DND-41 (cell line): ENCODE measurements at places on chromosomes 2 and 18.

- no peak for DNase-seq
Measured at GRCh38 chr2:120522151-120522751, 176.3 kb downstream of the INHBB start.

DNA sequence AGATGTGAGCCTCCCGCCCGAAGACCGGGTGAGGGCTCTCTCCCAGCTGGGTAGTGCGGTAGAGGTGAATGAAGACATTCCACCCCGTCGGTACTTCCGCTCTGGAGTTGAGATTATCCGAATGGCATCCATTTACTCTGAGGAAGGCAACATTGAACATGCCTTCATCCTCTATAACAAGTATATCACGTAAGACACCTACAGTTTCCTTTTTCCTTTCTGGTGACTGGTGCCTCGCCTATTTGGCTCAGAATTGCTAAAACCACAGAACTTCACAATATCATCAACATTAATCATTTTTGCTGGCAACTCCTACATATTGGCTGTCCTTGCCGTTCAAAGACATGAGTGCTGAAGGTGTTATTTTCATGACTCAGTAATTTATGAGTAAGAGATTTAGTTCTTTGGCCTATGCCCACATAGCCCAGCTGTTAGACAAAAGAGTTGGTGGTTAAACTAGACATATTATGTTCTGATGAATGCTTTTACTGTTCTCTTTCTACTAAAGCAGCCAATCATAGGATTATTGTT is 2.2 kb downstream of the STAMBP start:
- DNase-seq: no peak

DNA sequence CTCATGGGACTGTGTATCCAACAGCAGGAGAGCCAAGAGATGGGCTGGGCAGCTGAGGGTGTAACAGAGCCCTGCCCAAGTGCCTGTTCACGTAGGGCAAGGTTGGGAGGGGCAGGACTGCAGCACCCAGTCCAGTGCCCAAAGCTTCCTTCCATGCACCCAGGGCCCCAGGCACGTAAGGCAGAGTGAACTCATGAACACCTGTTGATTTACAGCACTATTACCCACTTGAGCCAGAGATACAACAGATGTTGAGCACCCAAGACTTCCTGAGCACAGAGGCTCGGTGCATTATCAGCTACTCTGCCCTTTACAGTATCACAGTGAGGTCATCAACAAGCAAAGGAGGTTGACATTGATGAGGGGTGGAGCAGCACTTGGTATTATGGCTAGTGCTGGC is 50.2 kb upstream of the FHL2 start:
- no peak for DNase-seq

DNA sequence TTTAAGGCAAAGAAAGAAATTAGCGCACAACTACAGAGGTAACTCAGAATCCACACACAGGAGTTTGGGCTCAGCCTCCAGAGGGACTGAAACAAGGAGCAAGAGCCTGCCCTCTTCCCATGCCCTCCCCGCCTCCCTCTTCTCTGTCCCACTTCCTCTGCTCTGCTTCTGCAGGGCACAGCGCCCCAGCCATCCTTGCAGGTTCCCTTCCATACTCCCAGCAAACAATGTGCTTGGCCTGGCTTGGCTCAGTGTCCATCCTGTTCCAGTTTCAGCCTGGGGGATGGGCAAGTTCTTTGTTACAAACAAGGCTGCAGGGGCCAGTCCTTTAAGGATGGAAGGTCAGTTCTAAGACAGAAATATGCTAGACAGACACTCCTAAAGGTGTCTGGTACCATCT is 133.5 kb downstream of the CDH20 start:
- no peak for DNase-seq

- peak; percentile 28 for DNase-seq
Measured at GRCh38 chr2:45567974-45568789, 42.9 kb downstream of the SRBD1 start.

DNA sequence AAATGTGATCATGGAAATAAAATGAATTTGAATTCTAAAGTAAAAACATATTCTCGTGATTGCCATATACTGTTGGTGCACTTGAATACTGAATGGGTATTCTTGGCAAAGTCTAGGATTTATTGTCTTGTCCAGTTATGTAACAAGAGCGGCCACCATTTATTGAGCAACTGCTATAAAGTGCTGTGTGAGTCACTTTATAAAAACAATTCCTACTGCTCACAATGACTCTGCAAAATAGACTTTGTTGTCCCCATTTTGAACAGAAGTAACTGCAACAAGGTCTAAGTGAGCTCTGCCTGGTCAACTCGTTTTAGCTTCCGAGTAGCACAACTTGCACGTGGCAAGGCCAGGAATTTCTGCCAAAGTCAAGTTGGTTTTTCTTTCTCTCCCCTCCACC is 995.6 kb upstream of the FANCL start:
- DNase-seq: no peak

GRCh38 chr2:148096012-148096411 is 75.1 kb downstream of the MBD5 start:
- DNase-seq: no peak

DNA sequence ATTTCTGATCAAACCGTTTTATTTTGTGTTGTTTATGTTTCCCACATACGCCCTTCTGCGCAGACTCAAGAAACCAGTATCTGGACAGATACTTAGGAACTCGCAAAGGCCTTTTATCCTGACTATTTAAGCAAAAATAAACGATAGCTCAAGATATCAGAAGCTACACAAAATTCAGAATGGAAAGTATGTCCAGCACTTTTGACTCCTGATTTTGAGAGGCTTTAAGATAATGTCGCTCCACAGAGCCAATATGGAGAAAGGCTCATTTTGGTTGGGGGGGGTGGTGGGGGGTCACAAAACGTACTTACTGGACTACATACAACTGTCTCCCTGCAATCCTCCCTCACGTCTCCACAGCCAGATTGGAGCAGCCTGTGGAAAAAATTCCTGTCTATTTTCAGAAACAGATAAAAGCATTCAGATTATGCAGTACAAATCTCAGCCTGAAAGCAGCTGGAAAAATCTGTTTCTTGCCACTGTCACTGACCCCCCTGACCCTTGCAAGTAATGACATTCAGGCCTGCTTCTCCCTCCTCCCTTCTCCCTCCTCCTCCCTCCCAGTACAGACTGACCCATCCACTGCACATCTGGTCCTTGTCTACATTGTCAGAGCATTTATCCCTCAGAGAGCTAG is 34.9 kb upstream of the LCLAT1 start:
- no peak for DNase-seq

GRCh38 chr2:109324861-109325260 is 195.9 kb downstream of the SH3RF3 start:
- no peak for DNase-seq

GRCh38 chr2:99200076-99200800 is 19.3 kb downstream of the MRPL30 start:
- DNase-seq: no peak

GRCh38 chr2:110101901-110102803 is 13.5 kb downstream of the MALL start:
- no peak for DNase-seq

GRCh38 chr2:28991460-28991859 is 10.4 kb downstream of the TOGARAM2 start:
- DNase-seq: no peak

GRCh38 chr2:120348737-120349439 is 3.0 kb downstream of the INHBB start:
- no peak for DNase-seq
